ENCODE measurements at places on chromosomes 2 and 18.
A peak's percentile ranks its signal among the peaks of the same experiment; 100 is the strongest.

DNA sequence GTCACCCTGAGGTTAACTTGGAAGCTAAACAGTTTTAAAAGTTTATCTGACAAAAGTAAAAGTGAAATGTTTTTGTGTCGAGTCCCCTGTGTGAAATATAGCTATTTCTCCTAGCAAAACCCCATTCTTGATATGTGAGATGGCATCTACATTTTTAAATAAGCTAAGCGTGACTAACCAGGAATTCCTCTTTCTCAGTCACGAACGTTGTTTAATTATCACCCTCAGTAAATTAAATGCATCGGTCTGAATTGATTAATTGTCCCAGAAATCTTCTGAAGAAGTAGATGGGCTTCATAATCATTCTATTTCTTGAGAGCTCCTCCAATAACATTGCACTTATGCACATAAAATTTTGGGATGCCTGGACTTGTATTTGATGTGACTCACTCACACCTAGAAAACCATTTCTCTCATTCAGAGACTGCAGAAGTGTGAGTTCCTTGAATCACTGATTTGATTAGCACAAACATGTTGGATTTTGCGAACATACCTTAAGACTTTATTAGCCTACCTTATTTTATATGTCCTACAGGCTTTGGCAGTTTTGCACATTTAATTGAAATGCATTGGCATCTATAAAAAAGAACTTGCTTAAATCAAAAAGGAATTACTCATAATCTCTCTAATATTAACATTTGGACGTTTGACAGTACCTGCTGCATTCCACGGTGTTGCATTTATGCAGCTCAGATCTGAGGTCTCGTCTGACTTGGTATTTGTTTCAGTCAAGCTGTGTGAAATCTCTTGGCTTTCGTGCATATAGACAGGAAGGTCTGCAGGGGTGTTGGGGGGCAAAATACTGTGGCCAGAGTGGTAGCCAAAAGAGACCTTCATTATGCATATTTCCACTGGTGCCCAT, 475.2 kb downstream of the EPHA4 start:
- DNase-seq, result no peak

DNA sequence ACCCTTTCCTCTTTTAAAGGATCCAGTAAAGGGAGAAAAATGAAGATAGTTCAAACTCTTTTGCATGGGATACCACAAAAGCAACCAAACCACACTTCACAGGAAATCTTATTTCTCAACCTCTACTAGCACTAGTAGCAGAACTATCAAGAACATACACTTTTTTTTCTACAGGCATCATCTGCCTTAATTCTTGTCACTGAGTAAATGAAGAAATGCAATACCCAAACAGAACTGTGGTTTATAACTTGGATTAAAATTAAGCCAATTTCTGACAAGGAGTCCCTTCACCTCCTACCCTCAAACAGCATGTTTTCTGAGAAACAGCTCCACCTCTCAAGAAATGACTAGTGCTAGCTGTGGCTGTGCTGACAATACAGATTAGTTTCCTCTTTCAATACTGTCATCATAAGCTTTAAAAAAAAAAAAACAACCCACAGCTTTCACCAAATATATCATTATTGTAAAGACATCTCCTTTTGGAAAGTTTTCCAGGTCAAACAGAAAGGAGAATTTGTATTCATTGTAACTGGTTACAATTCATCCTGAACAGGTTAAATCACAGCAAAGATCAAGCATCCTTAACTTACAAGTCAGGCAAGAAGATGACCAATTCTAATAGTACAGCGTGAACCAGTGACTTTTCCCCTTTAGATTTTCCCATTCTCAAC, 44.4 kb downstream of the PTPN2 start:
- no peak for DNase-seq

GRCh38 chr2:220370764-220371163, 743.3 kb downstream of the SLC4A3 start:
- no peak for DNase-seq

- DNase-seq, result peak; percentile 89
These were observed 54.9 kb downstream of the EXOC6B start for GRCh38 chr2:72770879-72771461.

DNA sequence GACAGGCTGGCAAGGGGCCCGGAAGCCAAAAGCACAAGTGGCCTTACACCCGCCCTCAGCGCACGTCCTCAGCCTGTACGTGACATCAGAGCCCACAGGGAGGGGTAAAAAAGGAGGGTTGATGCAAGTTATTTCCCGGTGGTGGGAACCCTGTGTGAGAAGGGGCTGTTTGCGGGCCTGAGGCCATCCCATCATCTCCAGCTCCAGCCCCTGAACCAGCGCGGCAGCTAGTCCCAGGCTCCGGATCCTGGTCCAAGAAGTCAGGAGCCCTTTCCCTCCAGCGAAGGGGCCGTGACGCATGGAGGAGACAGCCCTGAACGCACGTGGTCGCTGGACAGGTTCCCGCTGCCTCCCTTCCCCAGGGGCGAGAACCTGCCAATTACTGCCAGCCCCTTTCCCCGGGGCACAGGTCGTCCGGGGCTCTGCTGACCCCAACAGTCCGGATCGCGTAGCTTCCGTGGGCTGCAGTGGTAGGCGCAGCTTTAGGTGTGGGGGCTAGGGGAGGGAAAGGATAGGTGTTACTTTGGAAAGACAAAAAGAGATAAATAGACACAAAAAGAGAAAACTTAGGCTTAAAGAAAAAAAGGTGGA, 1.3 kb upstream of the LRP2 start:
- DNase-seq, result peak; percentile 53

DNA sequence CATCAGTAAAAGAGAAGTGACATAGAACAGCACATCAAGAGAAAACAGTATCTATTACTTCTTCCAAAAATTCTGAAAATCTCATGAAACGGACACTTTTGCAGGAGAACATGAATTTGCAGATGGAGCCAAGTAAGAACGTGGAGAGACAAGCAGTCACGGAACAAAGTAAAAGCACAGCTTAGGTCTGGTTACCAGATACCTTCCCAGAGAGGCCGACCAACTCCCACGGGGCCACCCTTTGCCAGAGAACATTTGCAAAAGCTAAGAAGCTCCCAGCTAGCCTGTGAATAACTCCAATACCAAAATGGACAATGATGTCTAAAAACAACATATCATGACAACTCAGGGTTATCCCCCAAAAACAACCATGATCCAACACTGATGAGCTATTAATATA, 38.9 kb downstream of the THAP4 start:
- DNase-seq, result no peak

DNA sequence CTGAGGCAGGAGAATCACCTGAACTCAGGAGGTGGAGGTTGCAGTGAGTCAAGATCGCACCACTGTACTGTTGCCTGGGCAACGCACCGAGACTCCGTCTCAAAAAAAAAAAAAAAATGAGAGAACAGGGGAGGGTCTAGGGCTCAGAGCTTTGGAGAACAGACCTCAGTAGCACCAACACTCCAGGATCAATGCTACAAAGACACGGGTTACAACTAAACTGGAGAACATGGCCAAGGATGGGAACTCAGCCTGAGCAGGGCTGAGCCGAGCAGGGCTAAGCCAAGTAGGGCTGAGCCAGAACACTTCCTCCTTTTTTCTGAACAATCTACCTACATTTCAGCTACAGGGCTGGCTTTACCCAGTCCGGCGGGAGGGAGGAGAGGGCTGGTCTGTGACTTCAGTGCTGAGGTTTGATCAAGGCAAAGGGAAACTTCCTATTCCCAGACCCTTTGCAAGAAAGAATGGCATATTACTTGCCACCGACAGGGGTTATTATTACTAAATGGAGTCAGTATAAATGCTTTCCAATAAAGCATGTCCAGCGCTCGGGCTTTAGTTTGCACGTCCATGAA, 2.9 kb upstream of the CASP8 start:
- DNase-seq, result no peak

All from GM23338 (cell line).